ENCODE measurements at places on chromosomes 12 and 14.

DNA sequence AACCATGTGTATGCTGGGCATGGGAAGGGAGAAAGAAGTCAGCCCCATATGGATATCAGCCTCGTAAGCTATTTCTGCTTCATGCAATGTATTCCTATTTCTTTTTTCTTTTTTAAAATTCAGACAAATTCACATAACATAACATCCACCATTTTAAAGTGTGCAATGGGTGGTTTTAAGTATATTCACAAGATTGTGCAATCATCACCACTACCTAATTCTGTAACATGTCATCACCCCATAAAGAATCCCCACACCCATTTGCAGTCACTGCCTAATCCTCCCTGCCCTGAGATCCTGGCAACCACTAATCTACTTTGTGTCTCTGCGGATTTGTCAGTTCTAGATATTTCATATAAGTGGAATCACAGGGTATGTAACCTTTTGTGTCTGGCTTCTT lies 9.5 kb downstream of the POMT2 start:
- DNase-seq: no peak

- DNase-seq: peak; percentile 28
Observed at GRCh38 chr12:13534242-13534641, 337.7 kb downstream of the EMP1 start.

DNA sequence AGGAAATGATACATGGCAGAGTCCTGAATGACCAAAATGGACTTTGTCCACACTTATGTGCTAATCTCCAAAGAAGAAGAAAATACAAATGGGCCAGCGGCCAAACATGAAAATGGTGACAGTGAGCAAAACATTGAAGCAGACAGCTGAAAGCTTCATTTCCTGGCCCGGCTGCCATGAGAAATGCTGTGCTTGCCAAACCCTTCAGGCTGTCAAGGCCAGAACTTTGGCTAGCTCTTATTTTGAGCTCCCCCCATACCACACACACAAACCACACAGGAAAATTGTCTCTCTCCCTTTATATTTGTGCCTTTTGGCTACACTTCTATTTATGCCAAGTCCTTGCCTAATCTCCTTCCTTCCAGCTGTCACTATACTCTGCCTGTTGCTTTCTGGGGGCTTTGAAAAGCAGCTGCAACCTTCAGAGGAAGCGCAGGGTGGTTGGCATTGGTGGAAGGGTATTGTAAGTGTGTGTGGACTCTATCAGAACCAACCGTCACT lies 323.8 kb downstream of the RAD51B start:
- DNase-seq: no peak

DNA sequence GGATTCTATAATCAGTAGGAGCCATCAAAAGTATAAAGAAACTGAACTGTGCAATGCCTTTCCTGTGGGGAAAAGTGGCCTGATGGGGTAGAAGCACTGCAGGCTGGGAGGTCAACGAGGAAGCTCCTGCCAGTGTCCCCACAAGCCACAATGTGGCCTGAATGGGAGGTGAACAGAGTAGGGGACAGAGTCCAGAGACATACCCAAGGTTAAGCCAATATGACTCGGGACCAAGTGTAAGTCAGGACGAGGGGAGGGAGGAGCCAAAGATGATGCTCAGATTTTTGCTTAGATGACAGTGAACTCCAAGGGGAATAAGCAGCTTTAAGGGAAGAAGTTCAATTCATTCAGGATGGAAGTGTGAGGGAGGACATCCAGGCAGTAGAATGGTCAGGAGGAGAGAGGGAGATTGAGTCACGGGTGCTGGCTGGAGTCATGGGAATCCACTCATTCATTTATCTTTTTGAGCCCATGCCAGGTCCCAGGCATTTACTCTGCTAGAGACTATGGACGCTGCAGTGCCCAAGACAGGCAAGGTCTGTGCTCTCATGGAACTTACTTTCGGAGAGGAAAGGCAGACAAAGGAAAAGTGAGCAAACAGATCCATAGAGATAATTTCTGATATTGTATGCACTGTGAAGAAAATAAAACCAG lies 29.1 kb downstream of the DPF3 start:
- no peak for DNase-seq

DNA sequence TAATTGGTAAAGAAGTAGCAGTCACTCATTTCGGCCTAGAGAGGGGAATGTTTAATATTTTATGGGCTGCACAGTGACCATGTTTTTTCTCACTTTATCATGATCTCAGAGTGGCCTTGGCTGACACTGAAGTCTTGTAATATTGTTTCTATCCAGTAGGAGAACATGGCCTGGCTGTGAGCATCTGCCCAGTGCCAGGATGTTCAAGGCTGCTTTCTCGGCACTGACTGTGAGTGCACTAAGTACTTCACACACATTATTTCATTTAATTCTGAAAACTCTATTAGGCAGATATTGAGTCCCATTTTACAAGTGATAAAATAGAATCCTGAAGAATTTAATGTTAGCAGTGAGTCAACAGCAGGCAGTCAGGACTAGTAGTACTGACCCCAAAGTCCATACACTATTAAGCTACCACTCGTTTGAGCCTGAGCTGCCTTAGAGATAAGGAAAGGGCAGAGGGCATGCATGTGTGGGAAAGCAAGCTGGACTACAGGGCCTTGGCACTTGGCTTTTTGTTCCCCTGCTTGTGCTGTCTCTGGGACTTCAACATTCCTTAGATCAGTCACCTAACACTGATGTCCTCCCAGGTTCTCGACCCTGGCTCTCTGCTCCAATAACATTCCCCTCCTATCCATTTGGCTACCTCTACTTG lies 42.2 kb upstream of the APPL2 start:
- DNase-seq: no peak

DNA sequence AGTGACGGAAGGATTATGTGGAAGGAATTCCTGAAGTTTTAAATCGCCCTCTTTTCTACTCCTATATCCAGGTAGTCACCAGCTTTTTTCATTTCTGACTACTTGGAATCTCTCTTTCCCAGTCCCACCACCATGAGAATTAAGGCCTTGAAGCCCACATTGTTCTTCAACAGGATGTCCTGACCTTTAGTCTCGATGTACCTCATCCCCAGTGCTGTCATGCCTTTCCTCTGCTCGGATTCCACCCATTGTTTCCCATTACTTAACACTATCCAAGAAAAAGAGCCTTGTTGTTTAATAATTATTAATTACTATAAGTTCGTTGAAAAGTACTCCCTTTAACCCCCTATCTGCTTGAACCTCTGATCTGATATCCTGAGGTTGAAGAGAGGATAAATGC lies 44.0 kb upstream of the NAV3 start:
- DNase-seq: no peak

DNA sequence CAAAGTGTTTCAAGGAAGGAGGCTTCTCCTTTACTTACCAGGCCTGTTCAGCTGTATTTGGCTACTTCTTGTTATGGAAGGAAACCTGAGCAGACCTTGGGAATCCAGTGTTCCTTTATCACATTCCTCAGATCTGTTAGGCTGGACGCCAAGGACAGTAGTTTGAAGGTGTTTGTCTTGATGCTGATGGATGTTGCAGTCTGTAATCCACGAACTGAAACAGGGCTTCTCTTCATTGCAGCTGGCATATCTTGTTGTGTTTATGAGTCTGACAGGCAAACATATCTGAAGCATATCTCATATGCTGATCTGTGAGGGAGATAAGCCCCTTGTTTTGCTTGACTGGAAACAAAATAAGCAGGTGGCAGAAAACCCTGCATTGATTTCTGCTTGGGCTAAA lies 904.3 kb downstream of the NRXN3 start:
- no peak for DNase-seq

- no peak for DNase-seq
Observed at GRCh38 chr12:123490089-123490488, 32.1 kb downstream of the SNRNP35 start.

DNA sequence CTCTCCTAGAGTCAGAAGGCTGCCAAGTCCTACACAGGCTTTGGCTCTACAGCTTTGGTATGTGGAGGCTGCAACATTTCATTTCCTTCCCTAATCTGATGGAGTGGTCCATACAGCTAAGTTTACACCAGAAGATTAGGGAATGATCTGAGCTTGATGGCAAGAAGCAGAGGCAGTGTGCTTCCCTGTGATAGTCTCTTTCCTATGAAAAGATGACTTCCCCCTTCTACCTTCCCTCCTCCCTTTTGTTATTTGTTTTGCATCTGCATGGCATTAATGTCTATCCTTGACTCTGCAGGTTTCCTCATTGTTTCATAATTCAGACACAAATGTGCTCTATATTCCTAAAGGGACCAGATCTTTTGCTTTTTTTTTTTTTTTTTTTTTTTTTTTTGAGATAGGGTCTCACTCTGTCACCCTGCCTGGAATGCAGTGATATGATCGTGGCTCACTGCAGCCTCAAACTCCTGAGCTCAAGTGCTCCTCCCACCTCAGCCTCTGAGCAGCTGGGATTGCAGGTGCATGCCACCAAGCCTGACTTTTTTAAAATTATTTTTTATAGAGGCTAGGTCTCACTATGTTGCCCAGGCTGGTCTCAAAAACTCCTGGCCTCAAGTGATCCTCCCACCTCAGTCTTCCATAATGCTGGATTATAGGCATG lies 76.3 kb downstream of the GRIP1 start:
- no peak for DNase-seq

- DNase-seq: peak; percentile 44
Observed at GRCh38 chr14:99685151-99685591, 1.1 kb downstream of the CYP46A1 start.

- DNase-seq: peak; percentile 34
Observed at GRCh38 chr14:69090187-69090789, 62.6 kb downstream of the DCAF5 start.
